ENCODE measurements at places on chromosomes 12 and 14.

DNA sequence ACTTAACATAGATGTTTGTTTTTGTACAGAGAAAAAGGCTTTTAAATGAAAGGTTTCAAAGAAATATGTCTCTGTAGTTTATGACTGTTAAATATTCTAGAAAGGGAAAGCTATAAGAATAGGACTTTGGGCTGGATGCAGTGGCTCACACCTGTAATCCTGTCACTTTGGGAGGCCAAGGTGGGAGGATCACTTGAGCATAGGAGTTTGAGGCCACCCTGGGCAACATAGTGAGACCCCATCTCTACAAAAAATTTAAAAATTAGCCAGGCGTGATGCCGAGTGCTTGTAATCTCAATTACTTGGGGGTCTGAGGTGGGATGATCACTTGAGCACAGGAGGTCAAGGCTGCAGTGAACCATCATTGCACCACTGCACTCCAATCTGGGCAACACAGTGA is 11.4 kb downstream of the GPX2 start:
- no peak for DNase-seq

- no peak for DNase-seq
Observed at GRCh38 chr12:115756271-115756670, 521.2 kb downstream of the MED13L start.

DNA sequence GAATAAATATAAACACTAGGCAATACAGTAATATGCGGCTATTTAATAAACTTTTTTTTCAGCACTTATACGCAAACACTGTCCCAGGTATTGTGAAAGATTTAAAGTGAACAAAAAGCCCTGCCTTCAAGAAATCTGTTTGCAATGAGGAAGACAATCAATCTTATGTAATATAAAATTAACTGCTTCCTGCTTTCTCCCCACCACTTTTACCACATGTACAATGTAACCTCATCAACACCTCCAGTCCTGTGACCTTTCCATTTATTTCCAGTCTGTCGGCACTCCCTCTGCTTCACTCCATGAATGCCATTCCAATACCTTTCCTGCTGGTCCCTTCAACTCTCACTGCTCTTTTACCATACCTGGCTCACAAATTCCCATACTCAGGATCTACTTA is 10.5 kb downstream of the SNX6 start:
- no peak for DNase-seq

- DNase-seq = no peak
Observed at GRCh38 chr12:113366827-113367226, 8.4 kb downstream of the PLBD2 start.

- no peak for DNase-seq
Observed at GRCh38 chr12:5114436-5114835, 70.8 kb downstream of the KCNA5 start.

GRCh38 chr14:101975231-101975630 is 10.9 kb downstream of the DYNC1H1 start:
- DNase-seq = no peak

DNA sequence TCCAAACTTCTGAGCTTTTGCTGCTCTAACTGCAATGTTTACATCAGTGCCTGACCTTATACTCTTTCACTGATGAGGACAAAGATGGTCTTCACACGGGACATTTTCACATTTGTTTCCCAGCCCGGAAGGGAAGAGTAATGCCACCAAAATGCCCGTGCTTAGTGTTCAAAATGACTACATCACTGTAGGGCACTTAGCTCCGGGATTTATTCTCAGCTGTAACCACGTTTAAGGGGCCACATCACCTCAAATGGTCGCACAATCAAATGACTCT is 2.9 kb downstream of the GSG1 start:
- DNase-seq = no peak

- no peak for DNase-seq
Observed at GRCh38 chr14:23056145-23056955, 970 bp downstream of the CDH24 start.

GRCh38 chr12:39186744-39187143 is 256.2 kb downstream of the KIF21A start:
- no peak for DNase-seq

GRCh38 chr12:123111498-123112165 is 39.3 kb downstream of the PITPNM2 start:
- DNase-seq = no peak

All from NCI-H1417 treated with DMSO at 0.1 percent for 48 hours (cell line).